ENCODE measurements at places on chromosomes 13 and 19.

- DNase-seq: no peak
Observed at GRCh38 chr13:65914716-65915115, 1315.4 kb downstream of the PCDH9 start.

- no peak for DNase-seq
Observed at GRCh38 chr19:11265785-11266236, 3.5 kb upstream of the DOCK6 start.

- no peak for DNase-seq
Observed at GRCh38 chr13:40356011-40356410, 310.4 kb downstream of the FOXO1 start.

DNA sequence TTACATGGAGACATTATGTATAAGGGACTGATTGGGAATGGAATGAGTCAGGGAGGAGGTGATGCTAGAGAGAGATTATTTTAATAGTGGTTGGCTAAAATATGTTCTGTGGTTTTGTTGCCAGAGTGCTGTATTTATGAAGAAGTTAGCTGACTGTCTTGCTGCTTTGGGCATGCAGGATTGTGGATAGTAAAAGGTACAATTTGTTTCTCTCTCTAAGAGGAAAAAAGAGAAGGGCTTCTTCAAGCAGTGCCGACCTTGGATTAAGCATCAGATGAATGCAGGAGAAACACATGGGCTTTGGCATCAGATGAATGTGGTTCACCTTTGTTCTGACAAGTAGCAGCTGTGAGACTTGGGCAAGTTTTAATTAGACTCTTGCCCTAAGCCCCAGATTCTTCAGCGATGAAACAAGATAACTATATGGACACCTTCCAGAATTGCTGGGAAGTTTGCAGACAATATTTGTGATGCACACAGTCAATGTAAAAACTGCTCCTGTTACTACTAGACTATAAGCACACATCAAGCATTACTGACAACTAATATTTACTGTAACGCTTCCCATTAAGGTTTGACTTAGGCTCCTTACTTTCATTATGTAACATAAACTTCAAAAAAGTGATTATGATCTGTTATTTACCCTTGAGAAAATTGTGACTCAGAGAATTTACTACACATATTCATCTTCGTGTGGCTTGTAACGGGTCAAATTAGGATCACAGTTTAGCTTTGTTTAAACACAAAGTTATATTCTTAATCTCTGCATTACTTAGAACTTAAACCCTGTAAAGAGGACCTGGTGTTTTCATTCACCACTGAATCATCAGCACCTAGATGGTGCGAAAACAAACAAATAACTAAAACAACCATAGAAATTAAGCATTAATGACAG, 824.0 kb downstream of the PCDH9 start:
- DNase-seq: no peak

DNA sequence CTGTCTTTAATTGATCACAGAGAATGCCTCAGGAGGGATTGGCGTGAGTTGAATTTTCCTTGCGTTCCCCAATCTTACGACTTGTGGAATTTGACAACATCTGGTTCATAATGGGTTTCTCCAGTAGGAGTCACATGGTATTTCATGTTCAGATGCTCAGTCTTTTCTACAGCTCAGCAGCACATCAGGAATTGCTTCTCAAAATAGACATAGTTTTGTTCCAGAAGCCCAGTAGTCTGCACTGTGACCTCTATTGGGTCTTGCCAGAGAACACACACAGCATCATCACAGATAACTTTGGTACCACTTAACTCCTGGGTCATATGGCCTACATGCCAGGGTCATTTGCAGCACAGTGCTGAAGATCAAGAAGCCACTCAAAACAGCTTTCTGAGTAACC, 282.5 kb upstream of the HTR2A start:
- no peak for DNase-seq

- DNase-seq: peak; percentile 72
Observed at GRCh38 chr19:46265217-46265828, 31.5 kb upstream of the HIF3A start.

DNA sequence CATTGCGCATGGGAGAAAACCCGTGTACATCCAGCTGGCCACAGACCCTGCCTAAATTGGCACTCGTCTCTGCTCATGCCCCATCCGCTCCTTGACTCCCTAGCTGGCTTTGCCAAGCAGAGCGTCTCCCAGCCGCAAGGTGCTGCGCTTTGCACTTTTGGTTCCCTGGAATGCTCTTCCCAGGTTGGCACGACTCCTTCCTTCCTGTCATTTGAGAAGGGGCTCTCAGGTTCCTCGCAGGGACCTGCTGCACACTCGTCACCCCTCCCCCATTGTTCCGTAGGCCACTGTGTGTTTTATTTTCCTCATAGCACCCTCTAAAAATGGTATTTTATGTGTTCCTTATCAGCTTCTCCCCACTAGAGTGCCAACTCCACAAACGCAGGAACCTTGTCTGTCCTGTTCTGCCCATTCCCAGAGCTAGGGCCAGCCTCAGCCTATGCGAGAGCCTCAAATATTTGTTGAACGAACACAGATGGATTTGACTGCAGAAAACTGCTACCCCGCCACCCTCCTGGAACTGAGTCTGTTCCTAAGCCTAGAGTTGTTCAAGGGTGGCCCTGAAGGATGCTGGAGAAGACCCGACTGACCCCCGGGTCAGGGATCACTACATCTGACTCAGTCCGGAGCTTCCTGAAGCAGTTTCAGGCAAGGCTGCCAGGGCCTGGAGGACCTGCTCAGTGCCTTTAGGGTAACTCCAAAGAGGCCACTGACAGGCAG, 8.4 kb upstream of the CEBPA start:
- no peak for DNase-seq

DNA sequence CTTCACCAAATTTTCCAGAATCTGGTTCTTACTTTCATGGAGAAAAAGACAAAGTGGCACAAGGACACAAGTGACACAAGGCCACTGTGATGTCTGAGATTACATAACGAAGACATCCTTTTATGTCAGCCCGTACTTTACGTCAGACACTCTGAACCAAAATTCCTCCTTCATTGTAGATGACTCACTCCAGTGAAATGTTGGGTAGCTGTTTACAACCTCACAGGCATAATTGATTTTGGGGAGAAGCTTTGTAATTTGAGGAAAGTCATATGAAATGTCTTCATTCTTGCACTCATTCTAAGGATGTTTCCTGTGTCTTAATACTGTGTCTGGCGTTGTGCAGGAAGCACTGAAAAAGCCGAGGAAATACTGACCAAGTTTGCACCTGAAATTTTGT, 20.0 kb upstream of the LGALS14 start:
- no peak for DNase-seq

GRCh38 chr19:41960973-41961372, 1.9 kb upstream of the RABAC1 start:
- DNase-seq: no peak

DNA sequence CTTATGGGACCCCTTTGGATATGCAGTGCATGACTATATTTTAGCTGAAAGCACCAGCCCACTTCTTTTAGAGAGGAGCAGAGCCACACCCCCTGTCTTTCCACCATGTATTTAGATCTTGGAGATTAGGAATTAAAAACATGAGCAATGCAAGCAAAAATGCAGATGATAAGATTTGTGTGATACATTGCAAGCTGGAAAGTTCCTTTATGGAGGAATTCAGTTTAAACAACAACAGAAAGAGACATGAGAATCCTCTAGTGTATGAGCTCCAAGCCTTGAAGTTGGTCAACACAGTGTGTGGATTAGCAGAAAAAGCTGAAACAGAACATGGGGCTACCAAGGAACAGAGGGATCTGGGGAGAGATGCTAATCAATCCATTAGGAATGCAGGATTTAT, 529.8 kb upstream of the NBEA start:
- DNase-seq: no peak

- DNase-seq: no peak
Observed at GRCh38 chr19:8877854-8878705, 45.9 kb downstream of the MBD3L1 start.

GRCh38 chr13:44622708-44623107, 46.6 kb upstream of the TSC22D1 start:
- DNase-seq: no peak

DNA sequence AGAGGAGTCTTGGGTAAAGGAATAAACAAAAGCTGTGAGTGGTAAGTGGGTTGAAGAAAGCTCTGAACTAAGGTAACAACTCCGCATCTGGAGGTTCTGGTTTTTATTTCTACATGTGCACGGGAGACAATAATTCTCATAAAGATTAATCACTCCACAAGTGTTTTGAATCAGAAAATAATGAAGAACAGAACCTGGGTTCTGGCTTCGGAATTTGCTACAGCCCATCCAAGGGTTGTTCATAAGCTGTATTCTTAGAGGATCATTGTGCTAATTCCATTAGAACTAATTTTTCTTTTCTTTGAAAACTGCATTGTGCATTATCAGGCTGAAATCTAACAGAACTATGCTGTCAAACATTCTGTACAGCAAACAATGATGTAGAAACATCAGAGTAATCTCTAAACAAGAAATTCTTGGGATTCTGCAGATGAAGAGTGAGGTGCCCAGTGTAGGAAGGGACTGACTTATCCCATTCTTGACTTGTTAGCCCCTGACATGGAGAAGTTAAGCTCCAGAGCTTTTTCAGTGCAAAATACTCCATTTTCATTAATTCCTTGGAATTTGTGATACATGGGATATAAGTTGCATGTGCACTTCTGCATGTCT, 368.2 kb downstream of the COG6 start:
- no peak for DNase-seq

DNA sequence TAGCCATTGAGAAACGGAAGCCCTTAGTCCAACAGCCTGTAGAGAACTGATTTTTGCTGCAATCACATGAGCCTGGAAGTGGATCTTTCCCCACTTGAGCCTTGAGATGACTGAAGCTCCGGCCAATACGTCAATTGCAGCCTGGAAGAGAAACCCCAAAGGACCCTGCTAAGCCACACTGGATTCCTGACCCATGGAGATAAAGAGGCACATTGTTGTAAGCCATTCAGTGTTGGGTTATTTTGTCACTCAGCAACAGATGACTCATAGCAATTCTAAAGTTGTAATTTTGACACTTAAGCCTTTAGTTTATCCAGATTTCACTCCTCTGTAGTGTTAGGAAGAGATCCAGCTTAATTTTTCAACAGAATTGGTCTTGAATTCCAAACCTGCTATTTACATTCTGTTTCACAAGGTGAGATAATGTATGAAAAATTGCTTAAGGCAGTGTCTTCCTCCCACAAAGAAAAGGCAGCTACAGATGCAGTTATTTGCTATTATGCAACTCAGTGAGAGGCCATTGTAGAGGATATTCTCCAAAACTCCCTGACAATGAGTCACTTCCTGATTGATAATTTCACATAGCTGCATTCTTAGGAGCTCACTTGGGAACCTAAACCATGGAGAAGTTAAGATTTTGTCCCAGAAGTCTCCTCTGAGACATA, 59.4 kb upstream of the TSHZ3 start:
- no peak for DNase-seq

DNA sequence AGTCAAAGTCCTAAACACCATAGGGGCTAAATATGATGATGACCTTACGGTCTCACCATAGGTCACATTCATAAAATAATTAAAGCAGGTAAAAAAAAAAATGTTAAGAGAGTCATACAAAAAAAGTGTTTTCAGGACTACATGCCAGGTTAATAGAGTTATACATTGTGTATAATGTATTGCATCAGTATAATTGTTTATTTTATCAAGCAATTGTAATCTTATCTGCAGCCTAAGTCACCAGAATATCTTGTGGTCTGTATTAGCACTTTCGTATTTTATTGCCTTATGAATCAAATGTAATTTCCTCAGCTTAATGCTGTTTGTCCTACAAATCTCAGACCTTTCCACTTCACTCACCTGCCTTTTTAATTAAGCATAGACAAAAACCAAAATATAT, 972.9 kb upstream of the PCDH20 start:
- no peak for DNase-seq

- no peak for DNase-seq
Observed at GRCh38 chr19:6626764-6627163, 35.8 kb upstream of the CD70 start.

DNA sequence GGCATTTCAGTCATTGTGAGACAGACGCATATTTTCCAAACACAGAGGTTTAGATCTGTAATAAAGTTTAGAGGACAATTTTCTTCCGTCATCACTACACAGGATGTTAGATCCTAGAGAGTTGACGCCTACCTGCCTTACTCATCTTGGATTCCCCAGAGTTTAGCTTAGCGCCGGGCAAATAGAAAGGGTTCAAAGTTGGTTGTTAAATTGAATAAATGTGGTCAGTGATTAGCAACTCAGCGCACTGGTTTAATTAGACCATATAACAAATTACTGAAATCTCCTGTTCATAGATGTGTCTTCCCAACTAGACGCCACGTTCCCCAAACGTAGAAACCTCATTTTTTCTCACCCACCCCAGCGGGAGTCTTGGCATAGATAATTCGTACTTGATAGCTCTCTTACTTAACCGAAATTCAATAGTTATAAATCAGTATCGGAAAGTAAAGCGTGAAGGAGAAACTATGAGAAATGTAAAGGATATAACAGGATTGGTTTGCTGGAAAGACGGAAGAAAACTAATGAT, 726 bp upstream of the UFM1 start:
- DNase-seq: peak; percentile 6

GRCh38 chr13:29115842-29116241, 295.7 kb downstream of the MTUS2 start:
- no peak for DNase-seq

DNA sequence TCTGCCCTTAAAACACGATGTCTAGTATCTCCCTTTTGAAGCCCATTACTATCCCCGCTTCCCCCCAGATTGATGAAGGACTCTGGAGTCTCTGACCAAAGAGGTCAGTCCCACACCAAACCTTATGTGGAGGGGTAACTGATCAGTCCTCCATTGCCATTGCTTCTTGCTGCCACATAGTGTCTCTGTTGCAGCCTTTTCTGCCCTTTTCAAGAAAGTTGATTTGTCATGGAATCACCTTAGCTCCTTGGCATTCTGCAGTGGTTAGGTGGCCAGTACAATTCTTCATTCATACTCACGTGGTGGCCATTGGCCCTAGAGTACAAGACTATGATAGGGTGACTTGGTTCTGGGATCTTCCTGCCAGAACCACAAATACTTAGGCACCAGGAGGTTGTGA, 8.4 kb upstream of the HTR2A start:
- DNase-seq: no peak

GRCh38 chr13:43720780-43721397, 65.9 kb downstream of the ENOX1 start:
- DNase-seq: no peak

DNA sequence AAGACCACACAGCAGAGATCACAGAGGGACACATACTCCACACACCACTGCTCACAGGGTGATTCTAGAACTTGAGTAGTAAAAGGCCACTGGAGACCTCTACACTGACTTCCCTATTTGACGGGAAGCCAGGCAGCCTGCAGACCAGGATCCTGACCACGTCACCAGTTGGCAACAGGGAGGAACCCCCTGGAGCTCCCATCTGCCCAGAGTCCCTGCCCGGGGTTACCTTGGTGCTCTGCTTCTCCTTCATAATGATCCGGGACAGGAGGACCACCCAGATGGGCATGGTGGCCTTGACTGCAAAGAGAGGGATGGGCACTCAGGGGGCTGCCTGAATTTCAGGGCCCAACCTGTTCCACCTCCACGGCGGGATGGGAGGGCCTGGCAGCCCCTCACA, 932 bp downstream of the SLC35E1 start:
- no peak for DNase-seq
